IPS-NIHi11 (cell line): ENCODE measurements at places on chromosomes 11 and 22.

DNA sequence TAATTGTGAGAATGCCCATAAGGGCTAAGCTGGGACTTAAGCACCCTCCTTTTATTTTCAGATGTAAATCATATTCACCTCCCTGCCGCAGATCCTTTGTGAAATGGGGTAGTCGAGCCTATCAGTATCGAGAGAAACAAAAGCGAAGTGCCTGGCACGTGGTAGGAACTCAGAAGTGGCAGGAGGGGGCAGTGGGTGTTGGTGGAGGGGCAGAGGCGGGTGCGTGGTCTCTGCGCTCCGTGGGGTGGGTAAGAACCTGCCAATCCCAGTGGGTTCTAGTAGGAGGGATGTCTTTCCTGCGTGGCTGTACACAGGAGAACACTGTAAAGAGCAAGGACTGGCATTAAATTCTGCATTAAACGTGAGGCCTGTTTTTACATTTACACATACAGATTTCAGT is 21.8 kb upstream of the PARVB start:
- DNase-seq: no peak

DNA sequence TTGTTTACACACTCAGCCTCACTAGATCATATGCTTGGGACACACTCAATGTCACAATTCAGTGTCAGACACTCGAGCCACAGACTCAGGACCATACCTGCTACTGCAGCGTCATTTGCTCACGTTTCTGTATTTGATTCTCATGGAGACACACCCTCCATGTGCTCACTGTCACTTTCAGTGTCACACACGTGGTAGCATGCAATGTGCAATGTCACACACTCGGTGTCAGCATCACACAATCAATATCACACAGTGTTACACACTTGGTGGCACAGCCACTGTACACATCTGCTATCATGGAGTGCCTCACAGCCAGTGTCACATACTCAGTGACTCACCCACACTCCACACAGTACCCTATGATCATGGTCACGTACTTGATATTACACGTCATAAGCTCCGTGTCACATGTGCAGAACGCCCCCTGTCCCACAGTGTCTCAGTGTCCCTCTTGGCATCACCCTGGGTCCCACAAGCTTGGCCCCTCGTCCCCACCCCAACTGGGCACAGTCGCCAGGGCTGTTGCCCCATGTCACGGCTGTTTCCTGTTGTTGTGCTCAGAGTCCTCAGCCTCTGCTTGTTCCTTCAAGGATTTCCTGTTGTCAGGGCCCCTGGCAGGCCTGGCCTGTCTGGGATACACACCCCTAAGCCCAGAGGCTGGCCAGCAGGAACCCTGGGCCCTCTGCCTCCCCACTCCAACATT is 49.6 kb downstream of the PDE2A start:
- DNase-seq: no peak

DNA sequence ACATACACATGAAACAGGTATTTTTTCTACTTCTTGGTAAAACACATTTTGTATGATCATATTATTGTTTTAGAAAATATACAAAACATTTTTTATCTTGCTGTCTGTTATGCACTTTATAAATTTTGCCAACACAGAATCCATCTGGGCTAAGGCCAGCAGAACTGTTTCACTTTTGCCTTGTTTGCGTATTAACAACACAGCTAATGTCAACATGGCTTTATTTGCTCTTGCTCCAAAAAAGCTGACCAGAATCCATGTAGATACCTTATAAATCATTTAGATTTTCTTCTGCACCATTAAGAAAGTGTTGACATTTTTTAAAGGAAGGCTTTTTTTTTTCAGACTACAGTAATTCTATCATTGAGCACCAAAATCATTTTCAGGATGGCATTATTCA is 58.1 kb upstream of the PGR start:
- DNase-seq: no peak

- no peak for DNase-seq
Observed at GRCh38 chr22:47374901-47375575, 612.6 kb downstream of the TBC1D22A start.

GRCh38 chr22:24727218-24727851 is 47.2 kb downstream of the PIWIL3 start:
- no peak for DNase-seq

DNA sequence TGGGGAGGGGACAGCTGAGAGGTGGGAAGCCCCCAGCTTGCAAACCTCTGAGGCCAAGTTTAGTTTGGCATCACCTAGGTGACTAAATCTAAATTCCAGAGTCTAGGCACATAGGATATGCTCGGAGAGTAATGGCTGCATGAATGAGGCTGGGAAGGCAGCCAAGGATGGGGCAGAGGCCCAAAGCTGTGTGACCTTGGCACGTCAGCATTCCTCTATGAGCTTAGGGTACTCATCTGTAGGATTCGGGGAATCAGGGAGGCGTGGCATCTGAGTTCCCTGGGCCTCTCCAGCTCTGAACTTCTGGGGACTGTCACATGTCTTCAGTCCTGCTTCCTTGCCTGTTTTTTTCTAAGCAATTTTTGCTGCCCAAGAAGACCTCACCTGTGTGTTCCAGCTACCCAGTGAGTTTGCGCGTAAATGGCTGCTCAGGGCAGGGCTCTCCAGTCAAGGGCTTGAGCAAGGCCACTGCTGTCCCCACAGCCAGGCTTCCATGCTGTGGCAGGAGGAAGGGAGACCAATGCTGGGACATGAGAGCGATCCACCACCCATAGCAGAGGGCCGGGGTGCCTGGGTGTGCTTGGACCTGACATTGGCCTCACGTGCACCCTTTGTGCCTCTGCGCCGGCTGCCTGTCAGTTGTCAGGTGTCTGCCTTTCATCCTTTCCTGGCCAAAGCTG is 13.9 kb downstream of the DAGLA start:
- DNase-seq: no peak

GRCh38 chr22:46443850-46444389 is 93.5 kb downstream of the CELSR1 start:
- peak; percentile 67 for DNase-seq

- peak; percentile 91 for DNase-seq
Observed at GRCh38 chr22:29030618-29031226, 30.9 kb downstream of the C22orf31 start.

DNA sequence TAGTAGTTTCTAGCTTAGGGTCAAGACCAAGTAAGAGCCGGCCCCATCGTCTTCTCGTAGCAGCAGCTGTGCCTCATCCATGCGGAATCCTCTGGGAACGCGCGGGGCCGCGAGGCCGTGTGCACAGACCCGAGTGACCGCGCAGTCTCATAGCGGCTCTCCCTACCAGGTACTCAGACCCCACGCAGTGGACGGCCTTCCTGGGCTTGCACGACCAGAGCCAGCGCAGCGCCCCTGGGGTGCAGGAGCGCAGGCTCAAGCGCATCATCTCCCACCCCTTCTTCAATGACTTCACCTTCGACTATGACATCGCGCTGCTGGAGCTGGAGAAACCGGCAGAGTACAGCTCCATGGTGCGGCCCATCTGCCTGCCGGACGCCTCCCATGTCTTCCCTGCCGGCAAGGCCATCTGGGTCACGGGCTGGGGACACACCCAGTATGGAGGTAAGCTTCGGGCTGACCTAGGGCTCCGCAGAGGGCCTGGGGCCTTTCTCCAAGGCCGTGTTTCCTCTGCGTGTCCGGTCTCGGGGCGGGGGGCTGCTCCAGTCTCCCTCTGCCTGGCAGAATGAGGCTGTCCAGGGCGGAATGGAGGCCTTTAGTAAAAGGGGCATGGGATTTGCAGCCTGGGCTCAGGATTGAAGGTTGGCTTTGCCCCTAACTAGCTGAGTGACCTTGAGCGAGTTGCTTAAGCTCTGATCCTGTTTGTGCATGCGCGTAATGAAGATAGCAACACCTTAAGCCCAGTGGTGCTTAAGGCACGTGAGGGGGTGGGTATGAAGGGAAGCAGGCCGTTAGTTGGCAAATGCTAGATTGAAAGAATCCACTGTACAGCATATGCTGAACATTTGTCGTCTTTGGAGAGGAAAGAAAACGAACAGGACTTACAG is 48.9 kb downstream of the ST14 start:
- no peak for DNase-seq

GRCh38 chr11:66015936-66016792 is 4.4 kb downstream of the CST6 start:
- no peak for DNase-seq

DNA sequence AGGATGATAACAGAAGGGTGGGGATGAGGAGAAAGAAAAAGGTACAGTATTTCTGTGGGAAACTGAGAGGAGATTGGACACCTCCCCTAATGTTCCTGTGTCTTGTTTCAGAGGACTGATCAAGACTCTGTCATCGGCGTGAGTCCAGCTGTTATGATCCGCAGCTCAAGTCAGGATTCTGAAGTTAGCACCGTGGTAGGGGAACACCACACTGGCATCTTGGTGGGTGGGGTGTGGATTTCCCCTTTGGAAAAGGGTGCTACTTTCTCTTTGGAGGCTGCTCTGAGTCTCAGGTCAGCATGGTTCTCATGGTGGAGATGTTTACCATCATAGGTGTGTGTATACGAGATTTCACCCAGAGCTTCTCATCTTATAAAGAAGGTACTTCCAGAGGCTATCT is 25.5 kb downstream of the MADD start:
- DNase-seq: no peak

DNA sequence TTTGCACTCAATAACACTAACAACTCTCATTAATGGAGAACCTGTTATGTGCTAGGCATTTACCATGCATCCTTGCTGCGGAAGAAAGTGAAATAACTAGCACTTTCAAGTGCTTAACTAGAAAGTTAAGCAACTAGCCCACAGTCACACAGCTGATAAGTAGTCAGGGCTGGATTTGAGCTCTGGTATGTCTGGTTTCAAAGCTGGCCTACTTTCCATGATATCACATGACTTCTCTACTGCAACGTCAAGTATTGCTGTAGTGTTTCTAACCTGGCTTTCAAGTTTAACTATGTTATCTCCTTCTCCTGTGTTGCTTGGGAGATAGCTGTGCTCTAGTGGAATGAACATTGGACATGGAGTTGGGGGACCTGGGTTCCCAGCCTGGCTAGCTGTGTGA is 12.1 kb downstream of the SLC15A3 start:
- no peak for DNase-seq

GRCh38 chr11:14882196-14882595 is 9.8 kb downstream of the CYP2R1 start:
- DNase-seq: no peak

DNA sequence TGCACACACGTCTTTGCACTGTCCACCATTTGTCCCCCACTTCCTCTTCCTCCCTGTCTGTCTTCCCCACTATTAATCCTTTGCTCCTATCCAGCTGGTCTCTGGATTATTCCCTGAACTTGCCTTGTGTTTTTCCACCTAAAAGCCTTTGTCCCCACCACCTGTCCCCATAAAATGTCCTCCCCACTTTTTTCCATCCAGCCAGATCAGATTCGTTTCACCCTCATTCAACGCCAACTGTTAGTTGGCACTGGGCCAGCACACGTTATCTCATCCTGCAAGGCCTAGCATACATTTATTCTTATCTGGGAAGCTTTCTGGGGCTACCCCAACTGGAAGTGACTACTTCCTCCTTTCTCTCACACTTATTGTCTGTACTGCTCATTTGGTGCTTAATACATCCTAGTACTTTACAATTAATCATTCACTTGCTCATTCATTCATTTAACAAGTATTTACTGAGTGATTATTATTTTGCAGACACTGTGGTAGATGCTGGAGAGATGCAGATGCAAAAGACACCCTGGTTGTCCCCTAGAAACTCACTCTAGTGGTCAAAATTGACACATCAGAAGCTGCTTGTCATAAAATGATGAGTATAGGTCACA is 96.2 kb downstream of the RASSF10 start:
- no peak for DNase-seq

GRCh38 chr11:73528013-73528412 is 69.9 kb downstream of the FAM168A start:
- no peak for DNase-seq

DNA sequence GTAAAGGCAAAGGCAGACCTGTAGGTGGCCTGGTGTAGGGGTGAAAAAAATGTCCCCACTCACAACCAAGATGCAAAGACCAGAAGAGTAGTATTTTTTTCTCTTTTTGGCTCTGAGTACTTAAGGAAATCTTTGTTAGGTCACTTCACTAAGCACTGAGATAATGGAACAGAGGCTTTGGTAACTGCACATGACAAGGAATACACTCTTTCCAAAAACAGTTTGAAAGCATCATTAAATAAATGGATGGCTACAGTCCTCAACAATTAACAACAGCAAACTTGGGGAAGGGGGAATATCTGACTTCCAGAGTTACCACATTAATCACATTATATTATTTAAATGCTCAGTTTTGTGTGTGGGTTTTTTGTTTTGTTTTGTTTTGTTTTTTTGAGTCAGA is 26.9 kb upstream of the PGM2L1 start:
- no peak for DNase-seq

DNA sequence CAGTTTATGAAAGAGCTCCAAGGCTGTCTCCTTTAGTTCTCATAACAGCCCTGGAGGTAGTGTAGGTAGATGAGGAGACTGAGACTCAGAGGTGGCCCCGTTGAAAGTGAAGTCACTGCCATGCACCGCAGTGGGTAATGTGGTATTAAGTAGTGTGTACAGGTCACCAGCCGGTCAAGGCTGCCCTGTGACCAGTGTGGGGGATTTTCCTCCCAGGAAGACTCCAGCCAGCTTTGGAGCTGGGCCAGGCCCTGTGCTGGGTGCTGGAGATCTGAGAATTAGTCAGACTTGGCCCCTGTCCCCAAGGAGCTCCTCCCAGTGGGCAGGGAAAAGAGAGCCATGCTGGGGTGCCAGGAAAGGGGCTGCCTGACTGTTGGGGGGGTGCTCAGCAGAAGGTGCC is 5.3 kb downstream of the OMP start:
- DNase-seq: no peak

- DNase-seq: no peak
Observed at GRCh38 chr22:20089977-20090729, 10.1 kb downstream of the DGCR8 start.

GRCh38 chr11:36191941-36192340 is 97.3 kb downstream of the COMMD9 start:
- DNase-seq: no peak

DNA sequence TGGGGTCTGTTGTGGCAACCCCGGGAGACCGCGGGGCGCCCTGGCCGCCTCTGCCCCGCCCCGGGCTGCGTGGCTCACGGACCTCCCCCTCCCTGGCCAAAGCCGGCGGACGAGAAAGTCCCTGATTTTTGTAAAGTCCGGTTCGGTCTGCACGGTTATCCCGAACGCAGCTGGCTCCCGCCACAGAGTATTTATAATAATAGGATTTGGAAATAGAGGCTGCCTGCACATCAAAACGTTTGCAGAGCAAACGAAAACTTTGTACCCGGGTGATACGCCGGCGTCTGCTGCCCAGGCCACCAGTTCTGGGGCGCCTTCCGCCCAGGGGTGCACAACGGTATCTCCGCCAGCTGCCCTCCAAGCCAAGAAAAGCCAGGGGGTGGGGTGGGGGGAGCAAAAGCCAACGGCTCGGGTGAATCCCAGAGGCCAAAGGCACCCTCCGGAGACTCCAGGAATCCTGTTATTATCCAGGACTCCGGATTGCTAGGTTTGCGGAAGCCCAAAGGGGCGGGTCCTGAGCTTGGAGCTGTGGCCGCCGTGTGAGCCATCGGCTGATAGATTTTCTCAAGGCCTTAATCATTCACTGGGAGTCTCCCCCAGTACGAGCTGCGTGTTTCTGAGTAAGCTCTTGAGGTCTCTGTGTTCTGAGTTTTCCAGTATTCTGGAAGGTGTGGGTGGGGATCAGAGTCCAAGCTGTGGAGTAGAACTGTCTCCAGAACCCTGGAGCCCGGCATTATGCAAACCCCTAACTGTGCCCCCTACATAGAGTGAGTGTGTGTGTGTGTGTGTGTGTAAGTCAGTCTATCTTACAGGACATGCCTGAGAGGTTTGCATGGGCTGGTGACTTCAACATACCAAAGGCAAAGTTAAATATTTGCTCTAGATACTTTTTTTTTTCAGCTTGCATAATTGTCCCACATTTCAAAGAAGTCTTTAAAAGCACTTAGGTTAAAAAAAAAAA is 673 bp upstream of the SHANK2 start:
- DNase-seq: no peak
